Activated naive CD8-positive, alpha-beta T cell treated with anti-CD3 and anti-CD28 coated beads, Interleukin-2, amount 10 ng/mL, durations not matched to agents 7 days and 5 days (primary cell): ENCODE measurements at places on chromosomes 11 and 22.

DNA sequence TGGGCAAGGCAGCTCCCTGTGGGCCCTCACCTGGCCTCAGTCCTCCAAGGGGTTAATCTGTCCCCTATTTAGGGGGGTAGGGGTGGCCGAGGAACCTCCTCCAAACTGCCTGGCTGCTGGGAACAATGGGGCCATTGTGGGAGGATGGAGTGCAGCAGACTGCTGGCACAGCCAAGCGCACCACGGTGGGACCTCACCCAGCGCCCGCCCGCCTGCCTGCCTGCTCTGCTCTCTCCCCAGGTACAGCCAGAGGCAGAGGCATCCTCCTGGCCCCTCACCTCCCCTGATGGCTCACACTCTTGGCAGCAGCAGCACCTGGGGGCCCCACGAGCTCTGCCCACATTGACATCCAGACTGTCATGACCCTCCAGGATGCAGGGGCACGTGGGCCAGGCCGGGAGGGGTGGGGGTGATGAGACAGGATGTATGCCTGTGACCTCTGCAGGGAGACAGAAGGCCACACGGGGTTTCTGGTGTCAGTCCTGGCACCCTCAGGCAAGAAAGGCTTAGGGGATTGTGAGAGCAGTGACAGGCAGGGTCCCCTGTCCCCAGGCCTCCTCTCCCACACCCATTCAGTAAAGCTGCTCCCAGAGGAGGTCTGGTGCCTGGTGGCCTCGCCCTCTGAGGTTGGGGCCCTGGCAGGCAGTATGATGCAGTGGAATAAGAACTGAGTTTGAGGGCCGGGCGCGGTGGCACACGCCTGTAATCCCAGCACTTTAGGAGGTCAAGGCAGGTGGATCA lies 11.4 kb downstream of the BCL9L start:
- no peaks in the 10 kb centered on the region for H3K27me3 ChIP-seq
- peak; percentile 76 for DNase-seq
- H3K27ac ChIP-seq: peak overlapping the region; percentile 98
- H3K4me1 ChIP-seq: peaks cover 75% of the 10 kb centered on the region

DNA sequence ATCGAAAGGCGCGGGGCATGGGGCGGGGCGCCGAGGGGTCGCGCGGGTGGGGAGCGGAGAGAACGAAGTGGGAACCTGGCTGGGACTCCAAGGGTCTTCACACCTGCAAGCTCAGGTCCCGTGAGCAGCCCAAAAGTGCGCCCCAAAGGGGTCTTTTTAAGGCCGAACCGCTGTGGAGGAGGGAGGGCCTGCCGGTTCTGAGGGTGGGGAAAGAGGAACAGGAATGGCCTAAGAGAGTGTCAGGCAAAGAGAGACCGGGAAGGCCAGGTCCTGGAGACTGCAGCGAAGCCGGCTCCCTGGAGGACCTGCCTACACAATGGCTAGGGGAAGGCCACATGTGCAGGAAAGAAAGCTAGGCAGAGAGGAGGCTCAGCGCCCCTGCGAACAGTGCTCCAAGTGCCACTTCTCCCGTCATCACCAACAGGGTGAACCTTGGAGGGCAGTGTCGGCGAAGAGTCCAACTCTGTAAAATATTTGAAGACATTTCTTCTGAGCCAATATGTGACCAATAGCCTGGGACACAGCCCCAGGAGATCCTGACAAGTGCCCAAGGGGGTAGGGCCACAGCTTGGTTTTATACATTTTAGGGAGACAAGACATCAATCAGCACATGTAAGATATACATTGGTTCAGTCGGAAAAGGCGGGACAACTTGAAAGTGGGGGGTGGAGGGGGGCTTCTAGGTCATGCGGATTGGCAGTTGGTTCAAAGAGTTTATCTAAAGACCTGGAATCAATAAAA lies 710 bp upstream of the DGCR2 start:
- peak overlapping the region; percentile 85 for H3K27ac ChIP-seq
- H3K27me3 ChIP-seq: no peaks in the 10 kb centered on the region
- H3K4me1 ChIP-seq: peaks cover 29% of the 10 kb centered on the region
- DNase-seq: no peak
- H3K4me3 ChIP-seq: peak overlapping the region; percentile 90

- H3K27me3 ChIP-seq: peaks cover 12% of the 10 kb centered on the region
- H3K36me3 ChIP-seq: no peaks in the 10 kb centered on the region
- H3K27ac ChIP-seq: no peak overlapping the region
- H3K4me1 ChIP-seq: no peaks in the 10 kb centered on the region
- no peak for DNase-seq
Measured at GRCh38 chr11:74559934-74560309, 32.5 kb upstream of the POLD3 start.

- peaks cover 14% of the 10 kb centered on the region for H3K36me3 ChIP-seq
- H3K27ac ChIP-seq: no peak overlapping the region
- H3K27me3 ChIP-seq: no peaks in the 10 kb centered on the region
- peaks cover 2% of the 10 kb centered on the region for H3K4me1 ChIP-seq
Measured at GRCh38 chr11:74090701-74091100, 80.1 kb downstream of the C2CD3 start.

GRCh38 chr11:121561716-121562115 lies 108.9 kb upstream of the SORL1-AS1 start:
- H3K4me3 ChIP-seq: no peak overlapping the region
- H3K27ac ChIP-seq: no peak overlapping the region
- no peaks in the 10 kb centered on the region for H3K27me3 ChIP-seq
- peaks cover 47% of the 10 kb centered on the region for H3K36me3 ChIP-seq
- no peak for DNase-seq

- no peak overlapping the region for H3K27ac ChIP-seq
- DNase-seq: no peak
- H3K4me1 ChIP-seq: no peaks in the 10 kb centered on the region
- H3K27me3 ChIP-seq: peaks cover 16% of the 10 kb centered on the region
Measured at GRCh38 chr11:45178890-45179671, 32.6 kb downstream of the PRDM11 start.

DNA sequence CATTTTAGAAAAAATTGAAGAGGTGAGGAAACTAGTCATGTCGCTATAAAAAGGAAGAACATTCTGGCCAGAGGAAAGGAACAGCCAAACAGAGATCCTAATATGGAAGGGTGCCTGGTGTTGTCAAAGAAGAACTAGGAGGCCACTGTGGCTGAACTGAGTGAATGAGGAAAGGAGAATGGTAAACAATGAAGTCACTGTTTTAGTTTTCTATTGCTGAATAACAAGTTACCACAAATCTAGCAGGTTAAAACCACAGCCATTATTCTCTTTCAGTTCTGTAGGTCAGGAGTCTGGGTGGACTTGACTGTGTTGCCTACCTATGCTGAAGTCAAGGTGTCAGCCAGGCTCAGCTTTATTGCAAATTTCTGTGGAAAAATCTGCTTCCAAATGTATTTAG lies 549.3 kb upstream of the CCDC90B start:
- no peak for DNase-seq
- no peak overlapping the region for H3K27ac ChIP-seq
- H3K36me3 ChIP-seq: no peaks in the 10 kb centered on the region
- H3K27me3 ChIP-seq: peaks cover 4% of the 10 kb centered on the region
- no peak overlapping the region for H3K4me3 ChIP-seq

DNA sequence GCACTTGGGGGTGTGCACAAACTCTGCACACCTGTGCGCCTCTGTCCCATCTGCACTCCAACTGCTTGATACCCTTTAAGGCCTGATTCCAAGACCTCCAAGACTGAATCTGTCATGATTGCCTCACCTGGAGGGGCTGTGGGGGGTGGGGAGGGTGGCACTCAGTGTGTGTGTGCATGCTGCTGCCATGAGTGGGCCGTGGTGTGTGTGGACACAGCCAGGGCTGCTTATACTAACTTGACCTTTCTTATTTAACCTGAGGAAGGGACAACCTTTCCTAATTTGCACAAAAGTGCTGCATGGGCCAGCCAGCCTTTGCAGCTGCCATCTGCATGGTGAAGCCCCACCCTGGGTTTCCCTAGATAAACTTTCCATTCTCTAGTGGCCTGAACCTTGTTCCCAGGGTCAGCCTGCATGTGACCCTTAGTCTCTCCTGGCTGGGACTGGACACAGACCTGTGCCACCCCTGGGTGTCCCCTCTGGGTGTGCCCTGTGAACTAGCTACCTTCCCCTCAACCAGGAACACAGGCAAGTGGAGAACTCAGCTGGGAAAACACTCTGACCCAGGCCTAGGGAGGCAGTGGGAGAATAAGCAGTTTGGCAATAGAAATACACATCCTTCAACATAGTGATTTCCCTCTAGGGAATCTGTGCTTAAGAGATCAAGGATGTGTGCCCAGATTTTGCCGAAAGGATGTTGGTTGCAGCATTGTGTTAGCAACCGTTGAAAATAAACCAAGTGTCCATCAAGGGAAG lies 45.4 kb upstream of the DKK3 start:
- H3K27ac ChIP-seq: no peak overlapping the region
- no peak for DNase-seq
- no peaks in the 10 kb centered on the region for H3K27me3 ChIP-seq
- no peak overlapping the region for H3K4me3 ChIP-seq
- no peaks in the 10 kb centered on the region for H3K36me3 ChIP-seq

DNA sequence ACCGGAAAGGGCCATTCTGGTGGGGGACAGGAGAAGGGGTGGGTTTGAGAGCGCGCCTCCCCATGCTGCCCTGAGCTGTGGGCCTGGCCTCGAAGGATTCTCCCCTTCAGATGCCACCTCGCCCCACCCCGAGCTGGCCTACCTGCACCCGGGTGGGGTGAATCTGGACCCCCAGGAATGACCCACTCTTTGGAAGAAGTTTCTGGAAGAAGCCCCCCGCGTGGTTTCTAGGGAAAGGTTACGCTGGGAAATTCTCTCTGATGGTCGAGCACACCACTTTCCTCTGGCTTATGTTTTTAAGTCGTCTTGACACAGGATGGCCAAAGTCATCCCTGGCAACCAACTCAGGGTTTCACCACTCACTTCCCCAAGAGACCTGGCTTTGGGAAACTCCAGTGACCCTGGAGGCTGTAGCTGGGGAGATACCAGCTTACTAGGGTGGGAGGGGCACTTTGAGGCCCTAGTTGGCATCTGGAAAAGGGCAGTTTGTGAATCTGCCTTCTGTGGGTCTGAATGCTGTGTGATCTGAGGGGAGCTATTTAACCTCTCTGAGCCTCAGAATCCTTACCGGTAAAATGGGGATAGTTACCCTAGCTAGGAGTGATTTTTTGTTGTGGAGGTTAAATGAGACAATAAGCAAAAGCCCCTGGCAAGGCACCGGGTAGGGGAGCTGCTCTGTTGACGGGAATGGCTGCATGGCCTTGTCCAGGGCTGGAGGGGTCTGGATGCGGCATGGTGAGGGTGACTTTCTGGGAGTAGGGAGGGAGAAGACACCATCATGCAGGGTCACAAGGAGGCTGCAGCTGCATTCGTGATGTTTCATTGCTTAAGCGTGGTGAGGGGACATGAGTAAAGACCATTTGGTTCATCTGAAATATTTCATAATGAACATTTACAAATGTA lies 45.3 kb upstream of the ACCSL start:
- no peaks in the 10 kb centered on the region for H3K4me1 ChIP-seq
- no peak for DNase-seq
- no peaks in the 10 kb centered on the region for H3K27me3 ChIP-seq
- no peak overlapping the region for H3K4me3 ChIP-seq
- H3K36me3 ChIP-seq: no peaks in the 10 kb centered on the region

DNA sequence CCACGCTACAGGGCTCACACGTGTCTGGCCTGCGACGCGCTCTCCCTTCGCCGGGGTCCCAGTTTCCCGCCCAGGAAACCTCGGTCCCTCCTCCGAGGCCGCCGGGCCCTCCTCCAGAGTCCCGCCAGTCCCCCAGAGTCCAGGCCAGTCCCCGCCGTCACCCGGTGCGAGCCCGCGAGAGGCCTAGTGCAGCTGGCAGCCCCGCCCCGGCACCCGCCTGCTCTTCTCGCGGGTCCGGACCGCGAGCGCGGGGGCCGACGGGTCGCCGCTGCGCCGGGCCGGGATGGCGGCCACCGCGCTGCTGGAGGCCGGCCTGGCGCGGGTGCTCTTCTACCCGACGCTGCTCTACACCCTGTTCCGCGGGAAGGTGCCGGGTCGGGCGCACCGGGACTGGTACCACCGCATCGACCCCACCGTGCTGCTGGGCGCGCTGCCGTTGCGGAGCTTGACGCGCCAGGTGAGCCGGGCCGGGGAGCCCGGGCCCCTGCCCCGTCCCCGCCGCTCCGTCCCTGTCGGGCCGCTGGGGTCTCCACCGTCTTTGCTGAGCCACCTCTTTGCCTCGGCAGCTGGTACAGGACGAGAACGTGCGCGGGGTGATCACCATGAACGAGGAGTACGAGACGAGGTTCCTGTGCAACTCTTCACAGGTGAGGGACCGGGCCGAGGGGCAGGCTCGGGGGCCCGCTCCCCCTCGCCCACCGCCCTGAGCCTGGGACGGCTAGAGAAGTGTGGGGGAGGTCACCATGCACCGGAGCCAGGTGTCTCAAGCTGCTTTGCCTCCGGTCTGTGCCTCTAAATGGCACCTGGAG lies at the start of gene PTPMT1:
TSS of gene PTPMT1 (plus strand) at position 260 of the 809 bp plus-strand sequence. CDS start at position 284, 24 bp downstream.
- H3K27ac ChIP-seq: peak within 1 kb of the TSS; percentile 85
- peaks cover 12% of the 10 kb centered on the region for H3K4me1 ChIP-seq
- peaks cover 8% of the 10 kb centered on the region for H3K36me3 ChIP-seq
- peak within 1 kb of the TSS; percentile 89 for H3K4me3 ChIP-seq
- peak; percentile 81 for DNase-seq
- no peaks in the 10 kb centered on the region for H3K27me3 ChIP-seq

DNA sequence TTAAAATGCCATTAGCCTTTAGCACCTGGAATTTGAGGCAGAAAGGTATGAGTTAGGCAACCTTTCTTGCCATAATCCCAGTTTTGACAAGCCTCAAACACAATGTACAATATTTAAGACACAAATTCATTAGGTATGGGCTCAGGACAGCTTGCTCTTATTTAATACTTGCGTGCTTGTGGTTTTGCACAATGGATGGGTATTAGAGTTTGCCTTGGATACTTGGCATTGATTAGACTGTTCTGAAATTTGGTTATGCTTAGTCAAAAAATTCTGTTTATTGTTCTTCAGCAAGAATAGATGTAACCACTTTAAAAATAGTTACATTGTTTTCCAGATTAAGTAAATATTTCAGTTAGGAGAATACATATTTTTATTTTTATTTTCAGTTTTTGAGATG lies 5.4 kb upstream of the C11orf65 start:
- H3K27ac ChIP-seq: no peak overlapping the region
- no peak overlapping the region for H3K4me3 ChIP-seq
- H3K27me3 ChIP-seq: no peaks in the 10 kb centered on the region
- DNase-seq: no peak
- H3K36me3 ChIP-seq: peaks cover 16% of the 10 kb centered on the region

DNA sequence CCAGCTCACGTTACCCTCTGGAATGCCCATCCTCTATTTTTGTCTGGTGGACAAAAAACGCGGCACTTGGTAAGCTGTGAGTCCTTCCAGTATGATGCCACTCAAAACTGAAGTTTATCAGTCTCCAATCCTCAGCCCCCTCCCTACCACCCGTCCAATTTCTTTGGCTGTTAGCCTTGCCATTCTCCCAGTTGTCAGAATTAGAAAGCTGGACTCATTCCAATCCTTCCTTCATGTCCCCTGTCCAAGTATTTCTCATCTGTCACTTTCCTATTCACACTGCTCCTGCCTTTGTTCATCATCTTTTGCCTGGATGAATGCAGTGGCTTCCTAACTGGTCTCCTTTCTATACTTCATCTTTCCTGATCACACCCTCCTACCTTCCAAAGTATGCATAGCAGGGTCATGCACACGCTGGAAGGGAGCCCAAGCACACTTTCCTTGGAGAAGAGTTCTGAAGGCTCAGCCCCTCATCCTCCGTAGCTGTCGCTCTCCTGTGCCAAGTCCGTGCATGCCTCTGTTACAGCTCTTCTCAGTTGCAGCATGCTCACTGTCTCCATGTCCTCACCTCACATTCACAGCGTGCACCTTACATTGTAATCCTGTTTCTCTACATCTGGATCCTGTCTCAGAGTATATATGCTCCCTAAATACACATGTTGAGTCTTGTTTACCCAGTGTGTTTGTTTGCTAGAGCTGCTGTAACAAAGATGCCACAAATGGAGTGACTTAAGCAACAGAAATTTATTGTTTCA lies 19.4 kb downstream of the APLP2 start:
- no peak for DNase-seq
- H3K27ac ChIP-seq: no peak overlapping the region
- H3K4me1 ChIP-seq: no peaks in the 10 kb centered on the region
- no peak overlapping the region for H3K4me3 ChIP-seq
- H3K27me3 ChIP-seq: peaks cover 14% of the 10 kb centered on the region
